ENCODE measurements at places on chromosomes 6 and 20. TPM values are rescaled to one million over a fixed set of nuclear protein-coding genes. Genes with fewer than 3 reads are reported as not detected.

DNA sequence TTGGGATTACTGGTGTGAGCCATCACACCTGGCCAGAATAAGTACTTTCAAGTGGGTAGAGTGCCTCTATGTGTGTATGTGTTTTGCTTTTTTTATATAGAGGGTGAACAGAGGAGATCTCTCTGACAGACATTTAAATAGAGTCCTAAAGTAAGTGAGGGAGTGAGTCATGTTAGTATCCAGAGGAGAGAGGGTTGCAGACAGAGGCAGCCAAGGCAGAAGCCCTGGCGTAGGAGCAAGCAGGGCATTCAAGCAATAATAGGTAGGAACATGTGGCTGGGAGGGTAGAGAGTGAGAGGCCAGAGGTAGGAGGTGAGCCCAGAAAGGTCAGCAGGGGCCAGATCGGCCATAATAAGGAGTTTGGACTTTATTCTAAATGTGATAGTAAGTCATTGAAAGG is 48.9 kb downstream of the PHF20 start:
- DNase-seq = peak; percentile 12

DNA sequence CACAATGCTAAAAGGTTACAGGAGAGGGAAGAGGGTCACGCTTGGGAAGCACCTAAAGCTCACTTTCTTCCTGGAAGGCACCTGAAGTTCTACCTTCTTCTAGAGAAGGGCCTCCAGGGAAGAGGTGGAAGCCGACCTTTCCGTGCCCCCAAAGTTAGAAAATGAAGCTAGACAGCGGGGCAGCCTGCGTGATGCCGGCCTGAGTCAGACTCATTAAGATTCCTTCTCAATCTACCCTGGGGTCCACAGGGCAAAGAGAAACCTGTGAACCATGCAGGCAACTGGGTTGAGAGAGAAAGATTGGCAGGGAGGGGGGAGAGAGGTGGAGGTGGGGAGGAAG is 54.8 kb upstream of the CCDC167 start:
- no peak for DNase-seq

- DNase-seq = no peak
Measured at GRCh38 chr6:97995158-97995557, 712.1 kb upstream of the MMS22L start.

DNA sequence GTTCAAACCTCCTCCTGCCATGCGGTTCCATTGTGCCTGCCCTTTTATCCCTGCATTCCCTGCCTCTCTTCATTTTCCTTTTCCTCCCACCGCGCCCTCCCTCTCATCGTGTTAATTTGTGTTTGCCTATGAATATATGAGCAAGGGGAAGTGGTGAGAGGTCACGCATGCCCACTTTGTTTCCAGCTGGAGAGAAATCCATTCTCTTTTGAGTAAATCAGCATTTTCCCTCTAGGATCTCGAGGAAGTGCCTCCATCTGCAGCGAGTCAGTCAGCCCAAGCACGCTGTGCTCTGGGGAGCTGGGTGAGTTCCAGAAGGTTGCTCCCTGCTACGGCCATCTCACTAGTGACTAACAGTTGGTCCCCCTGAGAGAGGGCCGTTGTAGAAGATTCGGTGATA is 42.9 kb downstream of the CDH26 start:
- DNase-seq = no peak

DNA sequence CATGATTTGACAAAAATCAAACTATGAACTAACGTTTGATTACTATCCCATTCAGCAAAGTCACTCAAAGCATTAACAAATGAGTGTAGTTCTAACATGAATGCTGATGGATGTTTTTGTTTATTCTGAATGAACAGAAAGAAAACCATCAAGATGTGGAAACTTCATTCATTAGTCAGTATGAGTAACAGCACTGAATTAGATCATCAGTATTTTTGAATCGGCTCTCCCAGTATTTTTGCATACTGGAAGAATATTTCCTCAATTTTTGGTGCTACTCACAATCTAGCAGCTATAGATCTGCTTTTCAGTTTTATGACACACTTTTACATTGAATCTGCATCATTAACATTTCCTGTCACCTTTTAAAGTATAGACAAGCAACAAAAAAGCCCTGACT is 63.8 kb upstream of the CD83 start:
- DNase-seq = no peak

DNA sequence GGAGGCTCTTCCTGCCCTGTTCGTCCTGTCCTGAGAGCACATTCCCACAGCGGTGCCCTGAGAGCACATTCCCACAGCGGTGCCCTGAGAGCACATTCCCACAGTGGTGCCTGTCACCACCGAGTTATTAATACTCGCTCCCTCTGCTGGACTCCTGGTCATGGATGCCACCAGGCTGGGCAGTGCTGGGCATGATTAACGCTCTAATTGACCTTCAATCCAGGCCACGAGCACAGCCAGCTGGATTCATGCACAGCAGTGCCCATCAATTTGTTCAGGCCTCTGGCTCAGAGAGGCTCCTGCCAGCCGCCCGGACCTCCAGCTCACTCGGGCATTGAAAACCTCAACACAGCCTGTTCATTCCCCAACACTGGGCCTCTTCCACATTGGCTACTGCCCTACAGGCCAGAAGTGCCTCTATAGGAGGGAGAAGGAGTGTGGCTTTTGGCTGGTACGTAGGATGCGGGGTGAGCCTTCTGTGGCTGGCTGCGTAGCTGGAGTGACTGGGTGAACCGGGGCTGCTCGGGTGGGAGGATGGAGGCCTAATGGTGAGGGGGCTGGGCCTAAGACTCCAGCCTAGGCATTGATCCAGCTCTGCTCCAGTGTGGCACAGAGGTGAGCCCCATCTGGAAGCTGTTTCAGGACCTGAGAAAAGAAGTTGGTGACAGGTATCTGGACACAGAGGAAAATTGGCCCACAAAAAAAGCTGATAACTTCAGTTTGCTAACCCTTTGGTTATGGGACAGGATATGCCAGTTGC is 9.3 kb downstream of the IP6K3 start:
- DNase-seq = no peak

DNA sequence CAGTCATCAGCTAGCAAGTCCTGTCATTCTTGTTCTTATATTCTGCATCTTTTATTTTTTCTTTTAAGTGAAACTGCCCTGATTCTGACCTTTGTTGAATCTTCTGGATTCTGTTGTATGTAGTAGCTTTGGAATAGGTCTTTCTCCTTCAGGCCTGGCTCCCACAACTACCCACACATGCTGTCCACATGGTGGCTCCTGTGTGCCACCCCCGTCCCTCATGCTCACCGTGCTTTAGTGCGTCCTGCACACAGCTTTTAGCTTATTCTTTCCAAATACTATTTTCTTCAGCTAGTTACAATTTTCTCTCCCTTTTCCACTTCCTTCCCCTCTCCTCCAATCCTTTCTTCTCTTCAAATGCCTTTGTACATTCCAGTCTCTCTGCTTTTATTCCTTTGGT is 61.8 kb downstream of the CTNNBL1 start:
- no peak for DNase-seq

GRCh38 chr6:97282238-97282725 is 734 bp downstream of the MMS22L start:
- DNase-seq = no peak

DNA sequence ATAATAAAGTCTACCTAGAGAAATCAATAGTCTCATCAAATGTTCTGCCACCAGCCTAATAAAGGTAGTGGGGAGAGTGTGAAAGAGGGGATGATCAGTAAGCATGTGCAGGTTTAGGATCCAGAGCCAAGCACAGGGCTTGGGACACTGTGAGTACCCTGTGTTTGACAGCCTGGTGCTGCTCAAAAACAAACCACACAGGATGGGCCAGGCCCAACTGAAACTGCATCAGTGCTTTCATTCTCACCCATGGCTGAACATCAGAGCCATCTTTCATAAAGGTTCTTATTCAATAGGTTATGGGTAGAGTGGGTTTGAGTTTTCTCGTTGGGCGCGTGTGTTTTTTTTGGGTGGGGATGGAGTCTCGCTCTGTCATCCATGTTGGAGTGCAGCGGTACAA is 87.3 kb upstream of the NHSL1 start:
- no peak for DNase-seq

DNA sequence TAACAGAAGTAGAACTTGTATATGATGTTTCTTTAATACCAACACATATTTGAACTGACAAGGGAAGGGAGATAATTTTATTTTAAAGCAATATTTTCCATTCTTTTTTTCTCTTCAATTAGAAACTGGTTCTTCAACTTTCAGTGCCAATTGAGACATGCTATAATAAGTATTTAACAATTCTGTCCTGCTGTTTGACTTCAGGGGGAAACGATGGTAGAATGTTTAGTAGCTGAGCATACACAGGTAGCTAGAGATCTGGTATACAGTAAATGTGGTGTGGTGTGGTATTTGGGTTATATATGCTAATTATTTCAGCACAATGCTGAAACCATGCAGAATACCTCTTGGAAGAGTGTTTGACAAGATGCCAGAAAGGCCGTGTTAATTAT is 156.9 kb downstream of the ARID1B start:
- DNase-seq = no peak

- no peak for DNase-seq
Measured at GRCh38 chr20:4740774-4741431, 19.2 kb downstream of the PRND start.

- no peak for DNase-seq
Measured at GRCh38 chr20:22711971-22712755, 127.8 kb upstream of the FOXA2 start.

DNA sequence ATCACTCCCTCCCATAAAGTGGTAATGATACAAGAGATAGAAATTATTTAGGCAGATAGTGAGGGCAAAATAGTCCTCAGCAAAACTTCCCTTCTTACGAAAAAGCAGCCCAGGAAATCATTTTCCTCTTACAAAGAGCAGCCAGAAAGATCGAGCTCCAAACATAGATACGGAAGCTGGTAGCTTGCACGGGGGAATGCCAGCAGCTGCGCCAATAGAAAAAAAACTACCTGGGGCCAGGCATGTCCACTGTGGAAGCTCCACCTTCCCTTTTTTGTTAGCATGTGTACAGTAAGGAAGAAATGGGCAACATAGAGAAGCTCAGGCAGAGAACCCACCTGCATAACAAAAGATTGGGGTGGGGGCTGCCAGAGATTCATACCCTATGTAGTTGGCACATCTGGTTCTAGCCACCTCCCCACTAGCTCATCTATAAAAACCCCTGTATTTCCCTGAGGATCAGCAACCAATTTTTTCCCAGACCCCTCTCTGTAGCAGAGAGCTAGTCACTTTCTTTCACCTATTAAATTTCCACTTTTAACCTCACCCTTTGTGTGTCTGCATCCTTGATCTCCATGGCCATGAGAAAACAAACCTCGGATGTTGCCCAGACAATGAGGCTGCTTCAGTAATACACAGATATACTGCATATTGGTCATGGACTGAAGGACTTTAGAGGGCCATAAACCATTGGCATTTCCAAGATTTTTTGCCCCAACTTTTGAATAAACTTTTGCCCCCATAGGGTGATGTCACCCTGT is 52.1 kb downstream of the SOD2 start:
- DNase-seq = no peak

GRCh38 chr6:169807699-169808607 is 56.5 kb downstream of the ERMARD start:
- DNase-seq = peak; percentile 40

- DNase-seq = peak; percentile 82
Measured at GRCh38 chr6:7727946-7728854, 2.3 kb downstream of the BMP6 start.

DNA sequence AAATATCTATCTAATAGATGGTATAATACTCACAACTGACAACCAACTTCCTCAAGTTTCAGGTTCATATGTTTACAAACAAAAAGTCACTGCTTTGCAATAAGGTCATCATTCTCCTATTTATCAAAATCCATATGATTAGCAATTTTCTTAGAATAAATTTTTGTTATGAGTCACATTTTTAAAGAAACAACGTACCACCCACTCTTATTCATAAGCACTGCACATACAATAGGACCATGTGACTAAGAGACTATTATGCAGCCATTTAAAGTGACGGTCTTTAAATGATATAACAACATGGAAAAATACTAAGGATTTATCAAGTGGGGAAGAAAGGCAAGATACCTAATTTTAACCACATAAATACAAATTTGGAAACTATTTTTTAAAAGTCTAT is 40.0 kb downstream of the REPS1 start:
- DNase-seq = no peak

GRCh38 chr6:13304580-13305260 is 23.6 kb downstream of the TBC1D7 start:
- no peak for DNase-seq

- no peak for DNase-seq
Measured at GRCh38 chr6:167306401-167306998, 15.4 kb downstream of the UNC93A start.

DNA sequence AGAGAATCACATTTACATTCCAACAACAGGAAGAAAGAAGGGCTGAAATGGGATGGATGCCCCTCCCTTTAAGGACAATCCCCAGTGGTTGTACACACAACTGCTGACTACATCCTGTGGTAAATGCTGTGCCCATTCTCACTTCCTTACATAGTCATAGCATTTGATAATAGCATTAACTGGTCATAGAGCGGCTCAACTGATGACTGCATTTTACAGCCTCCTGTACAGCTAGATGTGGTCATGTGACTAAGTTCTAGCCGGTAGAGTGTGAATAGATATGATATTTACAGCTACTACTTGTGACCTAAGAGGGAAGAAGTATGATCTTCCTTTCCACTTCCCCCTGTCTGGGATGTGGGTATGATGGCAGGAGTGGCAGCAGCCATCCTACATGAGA is 24.7 kb downstream of the KCNK17 start:
- DNase-seq = no peak

DNA sequence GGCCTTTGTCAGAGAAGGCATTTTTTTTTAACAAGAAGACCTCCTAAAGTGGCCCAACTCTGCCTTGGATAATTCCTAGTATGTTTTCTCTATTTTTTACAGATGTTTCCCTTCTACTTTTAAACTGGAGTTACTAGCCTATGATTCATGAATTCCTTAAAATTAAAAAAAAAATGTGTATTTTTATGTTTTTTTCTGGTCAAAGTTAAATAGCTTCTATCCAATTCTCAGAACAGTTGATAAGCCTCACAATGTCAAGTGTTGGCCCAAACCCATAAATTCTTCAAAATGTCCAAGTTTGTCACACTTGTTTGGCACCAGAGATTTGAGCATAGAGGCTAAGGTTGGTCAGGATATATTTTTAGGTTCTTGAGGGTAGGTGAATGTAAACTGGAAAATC is 64.0 kb downstream of the JAG1 start:
- DNase-seq = no peak

GRCh38 chr6:68677058-68677457 is 42.0 kb downstream of the ADGRB3 start:
- no peak for DNase-seq

GRCh38 chr20:24835195-24835594 is 113.9 kb upstream of the CST7 start:
- no peak for DNase-seq

IPCEF1 gene
- total RNA-seq = 4.0 TPM

AVP gene
- total RNA-seq = not detected

ZC2HC1B gene
- total RNA-seq = not detected

LTA gene
- not detected for total RNA-seq

KCNK16 gene
- total RNA-seq = not detected
